ENCODE measurements at places on chromosomes 13 and 19.

GRCh38 chr13:102875256-102875655, 29.4 kb downstream of the ERCC5 start:
- no peak for DNase-seq

DNA sequence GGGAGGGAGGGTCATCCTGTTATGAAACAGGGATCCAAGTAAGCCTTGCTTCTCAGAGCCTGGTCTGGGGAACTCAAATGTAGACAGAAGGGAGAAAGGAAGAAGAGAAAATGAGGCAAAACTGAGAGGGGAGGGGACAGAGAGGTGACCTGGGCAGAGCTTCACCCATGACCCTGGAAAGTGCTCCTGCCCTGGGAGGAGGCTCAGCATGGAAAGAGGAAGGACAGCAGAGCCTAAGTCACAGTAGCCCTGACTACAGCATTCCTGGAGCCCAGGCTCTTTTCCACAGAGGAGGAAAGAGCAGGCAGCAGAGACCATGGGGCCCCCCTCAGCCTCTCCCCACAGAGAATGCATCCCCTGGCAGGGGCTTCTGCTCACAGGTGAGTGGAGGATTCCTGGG, at the start of gene CEACAM3:
TSS of gene CEACAM3 (plus strand) at position 226 of the 400 bp plus-strand sequence. CDS start at position 317, 91 bp downstream.
- no peak for DNase-seq

GRCh38 chr13:46577696-46578589, 25.0 kb downstream of the LRCH1 start:
- no peak for DNase-seq

- no peak for DNase-seq
These were observed 343.9 kb downstream of the TBC1D4 start for GRCh38 chr13:75137911-75138571.

- DNase-seq, result no peak
These were observed 297.9 kb upstream of the ARGLU1 start for GRCh38 chr13:106865716-106866440.

GRCh38 chr19:30255791-30256495, 116.2 kb upstream of the ZNF536 start:
- no peak for DNase-seq

DNA sequence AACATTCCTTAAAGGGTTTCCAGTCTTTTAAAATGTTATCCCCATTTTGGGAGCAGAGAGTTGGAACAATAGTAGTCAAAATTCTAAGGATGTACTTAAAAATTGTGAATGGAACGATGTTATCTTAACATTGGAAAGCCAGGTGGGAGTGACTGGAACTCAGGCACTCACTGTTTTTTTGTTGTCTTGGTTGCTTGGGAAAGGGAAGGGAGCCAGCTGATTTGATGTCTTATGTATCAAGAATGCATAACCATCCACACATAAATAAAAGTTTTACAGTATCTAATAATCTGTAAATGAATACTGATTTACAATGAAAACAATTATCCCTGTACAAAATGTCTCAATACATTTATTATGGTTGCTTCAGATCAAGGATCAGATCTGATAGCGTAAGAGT, 88.7 kb downstream of the SLC10A2 start:
- no peak for DNase-seq

- no peak for DNase-seq
These were observed 246.1 kb downstream of the KCNRG start for GRCh38 chr13:50261130-50261901.

DNA sequence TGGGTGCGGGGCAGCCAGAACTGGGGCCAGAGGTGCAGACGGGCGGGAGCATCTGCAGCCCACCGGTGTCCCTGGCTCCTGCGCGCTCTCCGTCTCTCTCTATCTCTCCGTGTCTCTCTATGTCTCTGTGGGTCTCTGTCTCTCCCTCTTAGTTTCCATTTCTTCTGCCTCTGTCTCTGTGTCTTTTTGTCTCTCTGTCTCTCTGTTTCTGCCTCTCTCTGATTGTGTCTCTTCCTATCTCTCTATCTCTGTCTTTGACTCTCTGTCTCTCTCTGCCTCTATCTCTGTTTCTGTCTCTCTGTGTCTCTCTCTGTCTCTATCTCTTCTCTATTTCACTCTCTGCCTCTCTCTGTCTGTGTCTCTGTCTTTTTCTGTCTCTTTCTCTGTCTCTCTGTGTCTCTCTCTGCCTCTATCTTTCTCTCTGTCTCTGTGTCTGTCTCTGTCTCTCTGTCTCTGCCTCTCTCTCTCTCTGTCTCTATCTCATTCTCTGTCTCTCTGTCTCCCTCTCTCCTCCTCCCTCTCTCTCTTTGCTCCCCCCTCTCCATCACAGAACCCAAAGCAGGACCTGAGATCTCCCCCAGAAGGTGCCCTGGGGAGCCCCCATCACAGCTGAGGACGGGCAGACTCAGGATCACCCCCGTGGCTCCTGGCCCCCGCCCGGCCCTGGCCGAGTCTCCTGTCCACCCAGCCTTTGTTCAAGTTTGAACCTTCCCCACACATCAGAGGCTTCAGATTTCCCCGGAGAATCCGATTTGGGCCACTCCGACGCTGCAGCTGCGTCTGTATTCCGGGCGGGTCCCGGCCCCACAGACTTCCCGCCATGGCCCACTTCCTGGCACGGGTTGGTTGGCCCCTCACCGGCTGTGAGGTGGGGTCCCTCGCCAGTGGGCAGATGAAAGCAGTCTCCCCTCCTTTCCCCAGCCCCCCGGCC, 48.6 kb upstream of the TCF3 start:
- DNase-seq, result no peak

DNA sequence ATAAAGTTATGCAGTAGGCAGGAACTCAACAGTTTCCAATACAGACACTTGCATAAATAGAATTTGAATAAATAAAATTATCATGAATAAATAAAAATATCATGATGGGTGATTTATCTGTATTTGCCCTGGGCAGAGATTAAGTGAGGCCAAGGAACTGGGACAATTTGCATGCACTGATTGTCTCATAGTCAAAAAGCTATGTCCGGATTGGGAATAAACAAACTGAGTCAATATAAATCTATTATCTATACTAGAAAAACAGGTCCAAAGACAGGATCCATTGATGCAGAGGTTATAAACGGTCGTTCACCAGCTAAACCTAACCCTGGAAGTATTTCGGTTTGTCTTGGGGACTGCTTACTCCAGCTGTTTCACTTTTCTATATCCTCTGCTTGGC, 26.2 kb upstream of the FBXL3 start:
- no peak for DNase-seq

DNA sequence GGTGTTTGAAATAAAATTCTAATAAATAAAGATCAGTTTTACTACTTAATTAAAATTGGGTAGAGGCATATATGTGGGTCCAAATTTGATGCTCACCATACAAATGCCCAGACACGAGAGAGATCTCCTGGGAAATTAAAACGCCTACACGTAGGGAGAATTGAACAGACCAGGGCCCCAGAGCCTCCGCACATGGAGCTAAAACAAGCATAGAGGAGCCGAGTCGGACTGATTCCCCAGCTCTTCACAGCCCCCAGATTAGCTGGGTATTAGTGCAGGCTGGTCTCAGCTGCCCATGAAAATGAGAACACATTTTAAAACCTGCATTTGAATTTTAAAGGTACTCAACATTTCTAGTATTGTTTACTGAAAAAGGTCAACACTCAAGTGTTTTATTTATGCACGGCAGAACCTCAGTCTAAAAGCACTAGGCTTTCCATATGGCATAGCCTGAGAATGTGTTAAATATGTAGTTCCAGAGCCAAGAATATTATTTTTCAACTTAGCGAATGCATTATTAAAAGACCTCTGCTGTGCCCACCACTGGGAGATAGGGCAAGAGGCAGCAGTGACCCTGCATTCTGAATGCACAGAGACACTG, 344.8 kb downstream of the ENOX1 start:
- DNase-seq, result no peak

DNA sequence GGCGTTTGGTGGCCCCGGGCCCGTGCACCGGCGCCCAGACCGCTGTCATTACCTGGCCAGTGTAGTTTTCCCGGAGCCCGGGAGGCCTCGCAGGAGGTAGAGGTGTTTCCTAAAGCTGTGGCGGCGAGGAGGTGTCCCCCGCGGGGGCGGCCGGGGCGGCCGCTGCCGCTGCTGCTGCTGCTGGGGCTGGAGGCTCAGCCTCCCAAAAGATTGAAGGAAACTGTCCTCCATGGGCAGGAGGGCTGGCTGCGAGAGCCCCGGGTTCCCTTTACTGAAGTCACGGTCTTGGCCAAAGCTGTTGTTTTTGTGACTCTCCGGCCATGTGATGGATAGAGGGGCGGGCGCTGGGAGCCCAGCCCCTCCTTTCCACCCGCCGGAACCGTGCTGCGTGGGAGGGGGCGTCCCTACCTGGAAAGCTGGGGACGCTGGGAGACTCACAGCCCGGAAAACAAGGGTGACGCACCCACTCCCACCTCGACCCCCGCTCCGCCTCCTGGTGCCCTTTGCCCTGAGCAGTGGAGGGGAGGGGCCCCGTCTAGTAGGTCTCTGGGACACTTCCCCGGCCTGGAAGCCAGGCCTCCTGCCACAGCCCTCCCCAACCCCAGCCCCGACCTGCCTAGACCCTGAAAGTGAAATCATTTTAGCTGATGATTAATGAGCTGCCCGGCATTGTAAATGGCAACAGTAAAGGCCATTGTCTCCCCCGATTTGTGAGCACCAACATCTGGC, at the start of gene N4BP2L1:
TSS of gene N4BP2L1 (minus strand) at position 279 of the 729 bp plus-strand sequence. CDS start at position 231, 48 bp downstream.
- peak; percentile 50 for DNase-seq

DNA sequence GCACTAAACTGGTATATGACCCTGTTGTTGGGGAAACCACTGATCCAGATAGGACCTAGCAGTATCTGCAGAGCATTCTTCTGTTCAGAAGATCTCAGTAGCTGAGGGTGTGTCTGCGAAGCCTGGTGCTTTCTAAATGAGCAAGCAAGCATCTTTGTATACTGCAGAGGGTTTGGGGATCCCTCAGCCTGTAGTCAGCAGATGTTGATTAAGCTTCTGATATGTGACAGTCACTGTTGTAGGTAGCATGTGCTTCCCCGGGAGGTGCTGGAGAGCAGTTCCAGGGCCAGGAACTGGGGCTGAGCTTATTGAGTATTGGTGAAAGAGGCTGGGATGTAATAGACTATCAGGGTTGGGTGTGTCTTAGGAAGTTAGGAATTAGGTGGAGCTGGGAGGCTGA, 1.5 kb downstream of the SCAF1 start:
- peak; percentile 58 for DNase-seq

DNA sequence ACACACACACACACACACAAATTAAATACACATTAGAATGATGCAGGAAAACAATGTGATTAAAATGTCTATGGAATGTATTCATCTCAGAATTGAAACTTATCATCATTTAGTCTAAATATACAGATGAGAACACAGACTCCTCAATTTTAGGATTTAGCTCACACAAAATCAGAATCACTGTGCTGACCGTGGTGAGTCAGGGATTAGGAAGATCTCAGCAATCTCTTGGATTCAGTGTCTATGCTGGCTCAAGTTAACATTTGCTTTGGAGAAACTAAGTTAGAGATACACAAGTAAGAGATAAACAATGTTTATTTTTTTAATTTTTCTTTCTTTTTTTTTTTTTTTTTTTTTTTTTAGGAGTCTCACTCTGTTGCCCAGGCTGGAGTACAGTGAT, 323.6 kb downstream of the KLF12 start:
- no peak for DNase-seq

- DNase-seq, result no peak
These were observed 58.2 kb downstream of the USP12 start for GRCh38 chr13:27113436-27113835.

GRCh38 chr13:44506719-44507118, 69.4 kb downstream of the TSC22D1 start:
- DNase-seq, result no peak

DNA sequence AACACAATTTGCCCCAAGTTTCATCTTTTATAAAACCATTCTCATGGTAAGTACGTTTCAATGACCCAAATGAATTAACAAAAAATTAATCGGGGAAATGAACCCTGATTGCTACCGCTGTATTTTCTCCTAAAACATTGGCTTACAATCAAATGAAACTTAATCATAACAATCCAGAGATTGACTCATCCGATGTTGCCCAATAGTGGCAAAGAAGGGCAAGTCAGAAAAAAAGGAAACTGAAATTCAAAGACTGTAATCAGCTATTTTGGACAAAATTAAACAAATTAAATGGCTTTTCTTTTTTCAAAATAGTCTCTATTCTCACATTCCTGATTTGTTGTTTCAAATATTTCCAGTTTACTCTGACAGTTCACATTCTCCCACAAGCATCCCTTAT, 3.9 kb upstream of the ACOD1 start:
- no peak for DNase-seq

- no peak for DNase-seq
These were observed 31.2 kb downstream of the TMPRSS9 start for GRCh38 chr19:2391118-2391725.

GRCh38 chr19:42369433-42370067, 20.5 kb downstream of the CNFN start:
- DNase-seq, result no peak

GRCh38 chr13:93226623-93227279, at the start of gene GPC6:
Gene GPC6 (plus strand): TSS chr13:93226807.
- no peak for DNase-seq

GRCh38 chr19:4066682-4067395, at the start of gene ZBTB7A:
Gene ZBTB7A (minus strand): TSS chr19:4066899. CDS start chr19:4055232, 11,667 bp downstream.
- DNase-seq, result no peak

DNA sequence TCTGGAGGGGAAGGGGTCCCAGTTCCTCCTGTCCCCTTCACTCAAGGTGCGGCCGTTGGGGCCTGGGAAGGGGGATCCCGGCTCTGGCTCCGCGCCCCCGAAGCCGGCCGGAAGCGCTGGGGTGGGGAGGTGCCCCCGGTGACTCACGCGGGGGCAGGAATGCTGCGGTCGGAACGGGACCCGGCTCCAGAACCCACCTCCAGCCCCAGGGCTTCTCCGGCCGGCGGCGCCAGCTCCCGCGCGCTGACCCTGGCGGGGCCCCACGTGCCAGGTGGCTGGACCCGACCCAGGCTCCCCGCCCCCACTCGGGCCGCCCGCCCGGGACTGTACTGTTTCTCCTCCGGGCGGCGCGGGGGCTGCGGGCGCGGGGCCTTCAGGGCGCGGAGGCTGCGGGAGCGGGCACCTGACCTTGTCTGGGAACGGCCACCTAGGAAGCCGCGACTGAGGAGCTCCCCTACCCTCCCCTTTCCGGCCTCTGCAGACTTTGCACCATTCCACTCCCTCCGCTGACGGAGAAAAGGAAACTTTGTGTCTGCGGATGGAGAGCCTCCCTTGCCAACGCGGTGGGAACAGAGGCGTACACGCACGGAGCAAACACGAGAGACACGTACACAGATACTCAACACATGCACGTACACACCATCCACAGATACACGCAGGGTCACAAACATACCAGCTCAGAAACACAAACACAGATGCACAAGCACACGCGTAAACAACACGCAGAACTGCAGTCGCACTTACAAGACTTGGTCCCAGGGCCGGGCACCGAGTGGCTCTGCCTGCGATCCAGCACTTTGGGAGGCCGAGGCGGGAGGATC, 7.2 kb downstream of the AXL start:
- no peak for DNase-seq

DNA sequence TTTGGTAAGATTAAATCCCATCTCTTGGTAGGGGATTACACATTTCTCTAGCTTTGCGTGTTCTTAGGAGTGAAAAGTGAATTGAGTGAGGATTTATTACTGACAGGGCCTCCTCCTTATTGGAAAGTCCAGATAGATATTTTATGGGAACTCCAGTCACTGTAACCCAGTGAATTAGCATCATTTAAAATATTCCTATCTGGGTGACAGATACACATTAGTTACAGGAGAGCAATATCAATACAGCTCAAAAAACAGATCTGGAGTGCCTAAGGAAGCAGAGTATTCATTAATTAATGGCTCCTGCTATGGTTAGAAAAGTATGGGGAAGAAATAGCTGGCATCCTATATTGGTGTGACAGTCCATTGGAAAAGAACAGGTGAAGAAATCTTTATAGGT, 248.2 kb downstream of the SLITRK6 start:
- no peak for DNase-seq
